ENCODE measurements at places on chromosomes 2 and 18.

GRCh38 chr2:100976645-100977391 is 25.3 kb upstream of the RPL31 start:
- DNase-seq = no peak

- no peak for DNase-seq
Measured at GRCh38 chr2:189411860-189412259, 29.4 kb upstream of the WDR75 start.

DNA sequence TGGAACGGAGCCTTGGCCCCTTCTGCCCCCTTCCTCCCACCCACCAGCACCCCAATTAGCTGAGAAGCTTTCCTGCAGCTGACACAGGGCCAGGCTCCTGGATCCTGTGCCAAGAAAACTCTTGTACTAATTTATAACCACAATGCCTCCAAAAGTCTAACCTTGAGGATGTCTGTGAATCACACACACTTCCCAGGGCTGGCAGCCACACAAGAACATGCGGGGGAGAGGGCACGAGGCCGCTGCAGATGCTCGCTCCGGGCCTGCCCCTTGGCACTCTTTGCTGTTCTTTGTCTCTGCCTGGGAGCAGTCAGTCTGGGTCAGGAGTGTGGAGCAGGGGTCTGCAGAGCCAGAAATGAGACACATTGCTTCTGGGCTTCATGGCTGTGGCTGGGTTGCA is 62.7 kb upstream of the KIF5C start:
- DNase-seq = no peak

GRCh38 chr2:69943000-69943842 is 18.2 kb downstream of the ASPRV1 start:
- no peak for DNase-seq

DNA sequence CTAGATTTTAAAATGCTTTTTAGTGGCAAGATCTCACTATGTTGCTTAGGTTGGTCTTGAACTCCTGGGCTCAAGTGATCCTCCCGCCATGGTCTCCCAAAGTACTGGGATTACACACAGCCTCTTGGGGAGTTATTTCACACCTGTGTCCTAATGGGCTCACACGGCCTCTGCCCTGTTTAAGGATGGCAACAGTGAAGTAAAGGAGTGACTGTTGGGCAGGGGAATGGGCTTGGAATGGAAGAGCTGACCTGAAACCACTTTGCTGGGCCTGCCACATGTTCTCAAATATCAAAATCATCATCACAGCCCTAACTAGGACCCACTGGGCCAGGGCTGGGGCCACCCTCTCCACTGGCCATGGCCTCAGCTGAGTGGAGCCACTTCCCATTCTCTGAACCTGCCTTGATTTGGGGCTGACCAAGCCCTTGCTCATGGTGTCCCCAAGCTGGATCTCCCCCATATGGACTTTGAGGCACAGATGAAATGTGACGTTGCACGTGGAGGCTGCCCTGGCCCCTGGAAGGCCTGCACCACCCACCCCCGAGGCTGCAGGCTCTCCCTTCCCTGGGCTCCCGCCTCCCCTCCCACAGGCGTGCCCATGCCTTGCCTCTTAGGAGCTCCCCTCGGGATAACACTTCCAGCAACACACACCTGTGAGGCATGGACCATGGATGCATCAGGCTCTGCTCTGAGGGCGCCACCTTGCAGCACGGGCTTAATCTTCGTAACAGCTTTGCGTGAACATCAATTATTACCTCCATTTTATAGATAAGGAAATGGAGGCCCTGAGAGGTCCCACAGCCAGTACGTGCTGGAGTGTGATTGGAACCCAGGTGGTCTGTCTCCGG is 71.8 kb upstream of the SMAD7 start:
- no peak for DNase-seq

- DNase-seq = no peak
Measured at GRCh38 chr2:120300385-120300784, 45.6 kb upstream of the INHBB start.

DNA sequence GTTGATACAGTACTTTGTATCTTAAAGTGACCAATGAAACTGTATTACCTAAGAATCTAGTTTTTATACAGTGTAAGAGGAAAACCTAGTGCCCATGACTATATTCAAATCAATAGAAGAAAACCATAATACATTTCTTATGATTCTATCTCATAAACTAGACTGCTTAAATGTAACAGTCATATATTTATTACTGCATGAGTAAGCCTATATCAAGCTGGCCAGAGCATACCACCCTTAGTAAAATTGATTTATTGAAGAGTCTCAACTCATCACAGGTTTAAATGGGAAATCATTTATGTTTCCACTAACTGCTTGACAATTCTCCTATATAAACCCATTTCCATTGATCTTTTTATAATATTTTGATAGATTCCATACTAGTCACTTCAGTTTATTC is 1059.2 kb upstream of the LRRTM1 start:
- no peak for DNase-seq

DNA sequence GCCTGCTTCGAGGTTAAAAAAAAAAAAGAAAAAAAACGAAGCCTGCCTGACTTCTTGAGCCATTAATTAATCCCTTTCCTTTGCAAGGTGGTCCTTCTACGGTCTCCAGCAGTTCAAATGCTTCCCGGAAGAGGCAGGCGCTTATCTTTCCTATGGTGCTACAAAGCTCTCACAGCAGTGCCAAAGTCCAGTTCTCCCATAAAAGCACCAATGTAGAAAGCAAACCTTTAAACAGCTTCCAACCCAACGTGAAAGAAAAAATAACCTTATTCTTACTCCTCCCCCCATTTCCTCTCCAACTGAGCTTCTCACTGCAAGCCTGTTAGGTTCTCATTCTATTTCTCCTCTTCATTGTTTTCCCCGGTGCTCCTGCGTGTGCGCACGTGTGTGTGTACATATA is 317.4 kb upstream of the SOX11 start:
- DNase-seq = no peak

Data from NCI-H460 (cell line).